Activated CD4-positive, alpha-beta T cell treated with anti-CD3 and anti-CD28 coated beads for 48 hours (primary cell): ENCODE measurements at places on chromosomes 1 and 21.

DNA sequence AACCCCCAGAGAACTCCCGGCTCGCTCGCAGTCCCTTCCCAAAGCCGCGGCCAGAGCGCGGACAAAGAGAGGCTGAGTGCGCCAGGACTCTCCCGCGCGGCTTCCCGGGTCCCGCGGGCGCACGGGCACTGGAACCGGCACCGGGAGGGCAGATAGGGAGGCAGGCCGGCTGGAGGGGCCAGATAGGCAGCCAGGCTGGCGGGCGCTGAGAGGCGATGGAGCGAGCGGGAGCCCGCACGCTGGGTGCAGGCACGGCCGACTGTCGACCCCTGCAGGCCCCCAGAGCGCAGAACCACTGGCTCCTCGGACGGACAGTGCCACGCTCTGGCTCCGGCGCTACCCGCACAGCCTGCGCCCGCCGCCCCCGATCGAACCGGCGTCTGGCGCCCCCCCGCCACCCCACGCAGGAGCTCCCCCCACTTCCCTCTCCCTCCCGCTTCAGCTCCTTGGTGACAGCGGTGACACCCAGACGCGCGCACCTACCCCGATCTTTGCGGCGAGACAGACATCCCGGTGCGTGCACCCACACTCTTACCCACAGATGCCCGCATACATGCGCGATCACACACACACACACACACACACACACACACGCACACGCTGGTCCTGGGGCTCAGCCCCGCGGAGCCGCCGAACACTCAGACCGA lies 534 bp downstream of the SLC6A9 start:
- DNase-seq, result peak; percentile 50

DNA sequence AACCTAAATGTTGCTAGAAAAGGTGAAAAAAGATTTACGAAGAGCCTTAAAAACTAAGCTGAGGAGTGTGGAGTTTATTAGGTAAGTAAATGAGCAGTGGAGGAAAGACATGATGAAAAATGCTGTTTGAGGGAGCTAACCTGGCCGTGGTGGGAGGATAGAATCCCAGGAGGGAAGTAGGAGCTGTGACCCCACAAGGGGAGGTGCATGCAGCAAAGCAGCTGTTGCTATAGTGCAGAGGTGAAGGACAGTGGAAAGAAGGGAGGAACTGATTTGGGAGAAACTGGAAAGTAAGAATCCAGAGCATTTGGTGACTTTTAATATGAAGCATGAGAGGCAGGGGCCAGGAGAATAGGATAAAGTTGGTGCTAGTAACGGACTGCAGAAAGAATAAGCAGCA lies 271.7 kb upstream of the ADGRL2 start:
- DNase-seq, result no peak

DNA sequence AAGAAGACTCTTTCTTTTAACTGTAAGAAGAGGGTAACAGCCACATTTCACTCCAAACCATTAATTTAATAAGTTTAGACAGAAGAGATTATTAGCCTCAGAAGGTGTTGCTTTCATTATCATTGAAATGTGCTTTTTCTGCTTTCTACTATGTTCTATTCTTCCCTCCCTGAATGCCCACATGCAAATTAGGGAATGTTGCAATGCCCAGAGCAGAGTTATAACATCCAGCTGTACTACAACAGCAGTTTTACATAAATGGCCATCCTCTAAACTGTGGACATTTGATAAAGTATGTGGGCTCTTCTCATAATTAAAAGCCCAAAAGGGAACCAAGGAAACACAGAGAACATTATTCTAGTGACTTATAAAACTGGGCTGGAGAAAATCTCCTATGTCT lies 82.2 kb upstream of the SOD1 start:
- DNase-seq, result no peak

DNA sequence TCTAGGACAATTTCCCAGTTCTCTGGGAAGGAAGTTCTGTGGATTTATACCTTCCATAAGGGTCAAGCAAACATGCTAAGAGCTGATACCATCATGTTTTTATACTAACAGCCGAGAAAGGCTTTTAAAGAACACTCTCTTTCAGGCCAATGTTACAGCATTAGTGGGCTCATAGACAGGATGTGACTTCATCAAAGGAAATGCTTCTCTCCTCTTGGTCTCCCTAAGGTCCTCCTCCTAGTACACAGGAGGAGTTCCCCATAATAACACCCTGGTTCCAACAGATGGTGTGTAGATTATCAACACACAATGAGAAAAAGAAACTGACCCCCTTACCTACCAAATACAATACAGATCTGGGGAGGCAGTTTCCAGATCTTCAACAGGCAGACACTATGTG lies 26.7 kb upstream of the GLIS1 start:
- DNase-seq, result no peak

GRCh38 chr1:9652379-9653209 lies 1.1 kb downstream of the PIK3CD start:
- peak; percentile 62 for DNase-seq

GRCh38 chr1:243848858-243849420 lies 1.1 kb downstream of the AKT3 start:
- peak; percentile 58 for DNase-seq

DNA sequence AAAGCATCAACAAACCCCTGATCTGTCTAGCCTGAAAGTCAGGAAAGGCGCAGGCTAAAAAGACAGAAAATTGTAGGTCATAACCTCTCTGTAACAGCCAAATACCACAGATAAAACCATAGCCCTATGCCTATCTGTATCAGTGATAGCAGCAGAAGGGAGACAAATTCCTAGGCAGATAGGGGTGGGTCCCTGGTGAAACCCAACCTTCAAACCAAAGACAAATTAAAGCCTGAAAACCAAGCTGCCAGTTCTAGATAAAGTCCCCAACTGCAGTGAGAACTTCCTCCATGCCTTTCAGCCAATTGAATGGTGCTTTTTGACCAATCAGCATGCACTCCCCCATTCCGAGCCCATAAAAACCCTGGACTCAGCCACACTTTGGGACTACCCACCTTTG lies 115.3 kb downstream of the NTPCR start:
- DNase-seq, result no peak

DNA sequence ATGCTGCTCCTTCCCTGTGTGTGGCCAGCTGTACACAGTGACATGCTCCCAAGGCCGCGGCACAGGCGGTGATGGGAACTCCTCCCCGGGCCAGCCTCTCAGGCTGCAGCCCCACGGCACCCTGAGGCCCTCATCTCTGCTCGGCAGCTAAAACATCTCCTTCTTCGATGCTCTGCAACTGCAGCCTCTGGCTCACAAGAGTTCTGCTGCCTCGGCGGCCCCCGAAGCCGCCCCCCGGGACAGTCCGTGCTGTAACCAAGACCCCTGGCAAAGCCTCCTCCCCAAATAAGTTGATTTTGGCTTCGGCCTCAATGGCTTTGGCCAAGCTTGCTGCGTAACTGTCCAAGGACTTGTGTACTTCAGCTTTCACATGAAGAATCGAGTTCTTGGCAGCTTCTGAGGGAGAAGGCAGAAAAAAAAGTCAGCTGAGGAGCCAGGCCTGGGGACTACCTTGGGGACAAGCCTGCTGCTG lies 51.3 kb downstream of the GPR161 start:
- no peak for DNase-seq

DNA sequence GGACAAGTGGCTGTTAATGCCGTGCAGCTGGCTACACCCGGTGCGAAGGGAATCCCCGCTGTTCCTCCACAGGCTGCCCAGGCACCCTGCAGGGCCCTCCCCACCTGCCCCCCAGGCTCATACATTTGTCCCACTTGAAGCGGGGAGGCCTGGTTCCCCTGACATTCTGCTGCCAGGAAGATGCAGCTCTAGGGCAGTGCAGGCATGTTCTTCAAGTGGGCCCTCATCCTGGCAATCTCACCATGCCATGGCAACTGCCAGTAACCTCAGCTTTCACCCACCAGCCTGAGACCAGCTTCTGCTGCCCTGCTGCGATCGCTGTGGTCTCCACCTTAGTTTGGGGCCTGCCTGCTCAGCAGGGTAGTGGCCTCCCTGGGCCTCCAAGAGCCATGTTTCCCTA lies 151.9 kb upstream of the COL6A1 start:
- no peak for DNase-seq

DNA sequence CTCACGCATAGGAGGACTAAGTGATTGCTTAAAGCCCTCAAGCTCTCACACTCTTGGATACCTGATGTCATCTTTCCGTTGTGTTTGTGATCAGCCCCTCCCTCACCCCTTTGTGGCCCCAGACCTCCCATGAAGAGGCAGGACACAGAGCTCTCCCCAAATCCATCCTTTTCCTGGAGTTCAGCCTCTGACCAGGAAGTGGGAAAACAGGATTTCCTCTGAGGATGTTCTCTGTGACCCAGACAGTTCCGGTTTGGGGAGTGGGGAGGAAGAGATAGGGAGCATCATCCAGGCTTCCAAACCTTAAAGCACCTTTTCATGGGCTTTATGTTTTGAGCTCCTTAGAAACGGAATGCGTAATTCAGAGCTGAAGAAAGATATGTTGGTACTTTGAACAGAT lies 11.9 kb upstream of the TAL1 start:
- no peak for DNase-seq

- DNase-seq, result no peak
Observed at GRCh38 chr1:23531562-23532094, 595 bp upstream of the E2F2 start.
